Fibroblast of skin of left quadriceps (primary cell): ENCODE measurements at places on chromosomes 6 and 20.

DNA sequence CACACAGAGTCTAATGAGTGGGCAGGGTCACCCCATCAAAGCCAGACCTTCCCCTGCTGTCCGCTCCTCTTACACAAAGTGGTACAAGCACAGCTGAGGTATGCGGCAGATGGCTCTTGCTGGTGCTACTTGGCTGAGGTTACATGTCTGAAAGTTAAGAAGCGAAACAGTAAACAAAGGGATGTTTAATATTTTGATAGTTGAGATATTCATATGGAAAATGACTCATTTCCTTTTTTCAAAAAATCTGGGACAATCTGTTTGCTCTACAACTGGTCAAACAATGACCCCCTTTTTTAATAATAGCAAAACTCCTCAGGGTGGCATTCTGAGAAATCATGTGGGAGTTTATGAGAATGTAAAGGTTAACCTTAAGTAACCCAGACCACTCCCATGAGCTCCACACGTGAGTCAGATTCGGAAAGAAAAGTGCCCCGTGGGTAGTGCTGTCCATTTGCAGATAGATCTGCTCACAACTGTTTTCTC lies 245.3 kb downstream of the TBXT start:
- DNase-seq: no peak

DNA sequence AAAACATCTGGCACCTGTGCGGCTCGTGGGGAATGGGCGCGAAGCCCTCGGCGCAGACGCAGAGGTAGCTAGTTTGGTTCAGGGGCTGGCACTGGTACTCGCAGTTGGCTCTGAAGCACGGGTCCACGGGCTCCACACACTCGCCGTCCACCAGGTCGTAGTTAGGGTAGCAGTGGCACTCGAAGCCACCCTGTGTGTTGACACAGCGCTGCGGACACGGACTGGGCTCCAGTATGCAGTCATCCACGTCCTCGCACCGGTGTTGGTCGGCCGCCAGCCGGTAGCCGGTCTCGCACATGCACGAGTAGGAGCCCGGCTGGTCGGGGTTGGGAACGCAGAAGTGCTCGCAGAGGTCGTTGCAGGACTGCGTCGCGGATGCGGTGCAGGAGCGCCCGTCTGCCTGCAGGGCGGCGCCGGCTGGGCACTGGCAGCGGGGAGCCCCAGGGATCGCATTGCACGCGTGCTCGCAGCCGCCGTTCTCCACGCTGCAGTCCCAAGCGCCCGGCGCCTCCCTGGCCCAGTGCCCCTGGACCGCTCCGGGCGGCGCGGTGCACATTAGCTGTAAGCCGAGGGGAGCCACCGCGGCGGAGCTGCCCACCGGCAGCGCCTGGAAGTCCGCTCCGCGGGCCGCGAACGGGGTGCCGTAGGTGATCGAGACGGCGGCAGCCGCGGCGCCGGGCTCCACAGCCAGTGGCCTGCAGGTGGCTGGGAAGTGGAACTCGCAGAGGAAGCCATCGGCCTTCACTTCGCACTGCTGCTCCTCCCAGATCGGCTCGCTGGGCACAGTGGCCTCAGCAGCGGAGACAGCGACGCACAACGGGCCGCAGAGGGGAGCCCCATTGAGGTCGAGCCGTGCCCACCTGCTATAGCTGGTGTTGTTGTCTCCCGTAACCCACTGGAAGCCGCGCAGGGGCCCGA lies 930 bp downstream of the THBD start:
- no peak for DNase-seq

DNA sequence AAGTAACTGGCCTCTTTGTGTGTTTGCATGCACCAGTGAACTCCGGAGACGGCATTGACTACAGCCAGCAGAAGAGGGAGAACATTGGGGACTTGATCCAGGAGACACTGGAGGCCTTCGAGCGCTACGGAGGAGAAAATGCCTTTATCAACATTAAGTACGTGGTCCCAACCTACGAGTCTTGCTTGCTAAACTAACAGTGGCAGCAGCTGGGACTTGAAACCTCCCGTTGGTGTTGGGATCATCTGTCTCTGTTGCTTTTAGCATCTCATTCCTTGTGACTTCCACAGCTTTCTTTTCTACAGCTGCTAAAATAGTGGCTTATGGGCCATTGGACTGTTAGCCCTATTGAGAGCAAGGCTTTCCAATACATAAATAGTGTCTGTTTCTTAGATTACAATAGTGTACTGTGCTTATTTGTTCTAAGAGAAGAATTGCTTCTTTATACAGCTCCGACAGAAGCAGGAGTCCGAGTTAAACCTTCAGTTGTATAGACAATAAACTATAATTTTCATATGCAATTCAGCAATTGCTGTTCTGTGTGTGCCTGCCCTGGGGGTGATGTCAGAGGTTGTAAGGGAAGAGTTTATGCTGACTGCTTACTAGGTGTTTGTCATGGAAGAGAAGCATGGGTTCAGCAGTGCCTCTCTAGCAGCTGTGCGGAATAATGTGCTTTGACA lies 99.6 kb upstream of the QKI start:
- DNase-seq: no peak

- DNase-seq: no peak
Measured at GRCh38 chr6:145656128-145656527, 79.2 kb downstream of the EPM2A start.

GRCh38 chr20:16953858-16954257 lies 205.7 kb downstream of the OTOR start:
- DNase-seq: no peak
